ENCODE measurements at places on chromosomes 16 and 17. TPM values are rescaled to one million over a fixed set of nuclear protein-coding genes. Genes with fewer than 3 reads are reported as not detected.

The HNF1B gene
- not detected for polyA plus RNA-seq

The PPY gene
- not detected for polyA plus RNA-seq

The UMOD gene
- polyA plus RNA-seq, result not detected

The OR3A3 gene
- polyA plus RNA-seq, result not detected

The CD300A gene
- polyA plus RNA-seq, result not detected

The CBX1 gene
- 112 TPM for polyA plus RNA-seq

The CPNE2 gene
- polyA plus RNA-seq, result 73.0 TPM

The CRYM gene
- polyA plus RNA-seq, result 1.8 TPM

The TM4SF5 gene
- polyA plus RNA-seq, result not detected

The ADAD2 gene
- not detected for polyA plus RNA-seq

The SLC16A11 gene
- 0.18 TPM for polyA plus RNA-seq

The CLEC19A gene
- not detected for polyA plus RNA-seq

The MAF gene
- 0.37 TPM for polyA plus RNA-seq

The CMTM4 gene
- 21.7 TPM for polyA plus RNA-seq

The GPS2 gene
- polyA plus RNA-seq, result 102 TPM

The HSD17B2 gene
- polyA plus RNA-seq, result not detected

The CCL18 gene
- not detected for polyA plus RNA-seq

The ZNF423 gene
- polyA plus RNA-seq, result 1.2 TPM

The PRPSAP2 gene
- polyA plus RNA-seq, result 36.6 TPM

The CHCT1 gene
- polyA plus RNA-seq, result not detected

The NUPR1 gene
- polyA plus RNA-seq, result 1.1 TPM

The CORO1A gene
- 13.5 TPM for polyA plus RNA-seq

The WFDC1 gene
- polyA plus RNA-seq, result 0.03 TPM

The GPR142 gene
- not detected for polyA plus RNA-seq

The KRT27 gene
- not detected for polyA plus RNA-seq

The DECR2 gene
- polyA plus RNA-seq, result 53.0 TPM

The ITGAX gene
- polyA plus RNA-seq, result 0.66 TPM

The ATP2A3 gene
- polyA plus RNA-seq, result 2.1 TPM

The IL34 gene
- 0.18 TPM for polyA plus RNA-seq

The ACSM2A gene
- not detected for polyA plus RNA-seq

The DYNC1LI2 gene
- 33.1 TPM for polyA plus RNA-seq

The PRR35 gene
- polyA plus RNA-seq, result not detected

The SMG6 gene
- polyA plus RNA-seq, result 15.7 TPM

The TAC4 gene
- not detected for polyA plus RNA-seq

The RBFOX1 gene
- not detected for polyA plus RNA-seq

The ALDH3A2 gene
- polyA plus RNA-seq, result 23.3 TPM

The CXCL16 gene
- polyA plus RNA-seq, result 4.3 TPM

The TP53TG3C gene
- polyA plus RNA-seq, result 0.76 TPM

The UBN1 gene
- polyA plus RNA-seq, result 9.7 TPM

The GHDC gene
- 18.0 TPM for polyA plus RNA-seq

The RNF227 gene
- 7.4 TPM for polyA plus RNA-seq

The KRTAP2-1 gene
- not detected for polyA plus RNA-seq

The SLC13A5 gene
- not detected for polyA plus RNA-seq

The FBXW10 gene
- polyA plus RNA-seq, result 0.03 TPM

The ACSM3 gene
- polyA plus RNA-seq, result 0.44 TPM

The RNF222 gene
- not detected for polyA plus RNA-seq

The TOX3 gene
- not detected for polyA plus RNA-seq

The SRL gene
- polyA plus RNA-seq, result not detected

The TBX6 gene
- polyA plus RNA-seq, result 0.16 TPM

Measured in SK-N-SH (cell line).